ENCODE measurements at places on chromosomes 7 and 10.

- peak; percentile 75 for DNase-seq
These were observed 32.9 kb upstream of the JCAD start for GRCh38 chr10:30092151-30092790.

DNA sequence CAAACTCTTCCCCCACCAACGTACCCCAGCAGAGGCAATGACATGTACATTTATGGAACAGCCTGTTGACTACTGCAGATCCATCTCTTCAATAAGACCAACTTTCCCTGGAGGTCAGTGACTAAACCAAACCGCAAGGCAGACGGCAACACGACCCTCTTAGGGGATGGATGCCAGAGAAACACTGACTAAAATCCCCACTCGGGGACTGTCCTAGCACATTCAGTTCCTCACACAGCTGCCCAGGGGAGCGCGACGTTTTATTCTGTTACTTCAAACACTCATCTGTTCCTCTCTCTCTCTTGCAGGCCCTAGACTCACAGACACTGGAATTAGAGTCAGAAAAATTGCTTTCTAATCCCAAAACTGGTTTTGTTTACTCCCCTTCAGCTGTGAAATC is 146.5 kb upstream of the PRSS1 start:
- peak; percentile 22 for DNase-seq

GRCh38 chr10:124465003-124465776 is 3.6 kb downstream of the LHPP start:
- DNase-seq = no peak

- DNase-seq = peak; percentile 65
These were observed 25.2 kb upstream of the OPTN start for GRCh38 chr10:13074563-13075451.

GRCh38 chr10:129754211-129755050 is 209.6 kb downstream of the EBF3 start:
- no peak for DNase-seq

DNA sequence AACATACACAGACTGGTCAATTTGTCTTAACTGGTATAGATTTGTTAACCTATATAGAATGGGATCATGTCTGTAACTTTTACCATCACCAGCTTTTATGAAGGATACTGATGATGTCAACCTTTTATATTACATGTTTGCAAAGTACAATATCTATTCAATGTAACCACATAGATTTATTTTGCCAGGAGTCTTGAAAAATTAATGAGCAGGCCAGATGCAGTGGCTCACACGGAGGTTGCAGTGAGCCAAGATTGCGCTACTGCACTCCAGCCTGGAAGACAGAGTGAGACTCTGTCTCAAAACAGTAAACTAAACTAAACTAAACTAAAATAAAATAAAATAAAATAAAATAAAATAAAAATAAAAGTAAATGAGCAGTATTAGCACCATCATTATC is 30.0 kb upstream of the PARD3 start:
- DNase-seq = no peak

GRCh38 chr7:19958309-19958896 is 185.0 kb upstream of the TMEM196 start:
- peak; percentile 96 for DNase-seq

DNA sequence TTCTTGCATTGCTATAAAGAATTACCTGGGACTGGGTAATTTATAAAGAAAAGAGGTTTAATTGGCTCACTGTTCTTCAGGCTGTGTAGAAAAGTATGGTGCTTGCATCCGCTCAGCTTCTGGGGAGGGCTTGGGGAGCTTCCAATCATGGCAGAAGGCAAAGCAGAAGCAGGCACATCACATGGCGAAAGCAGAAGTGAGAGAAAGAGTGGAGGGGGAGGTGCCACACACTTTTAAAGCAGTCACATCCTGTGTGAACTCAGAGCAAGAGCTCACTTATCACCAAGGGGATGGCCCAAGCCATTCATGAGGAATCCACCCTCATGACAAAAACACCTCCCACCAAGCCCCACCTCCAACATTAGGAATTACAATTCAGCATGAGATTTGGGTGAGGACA is 303.5 kb downstream of the OTUD1 start:
- DNase-seq = no peak

GRCh38 chr7:158996214-158997109 is 140.1 kb downstream of the DYNC2I1 start:
- no peak for DNase-seq

- DNase-seq = no peak
These were observed 1.5 kb upstream of the MKX start for GRCh38 chr10:27747096-27747451.

DNA sequence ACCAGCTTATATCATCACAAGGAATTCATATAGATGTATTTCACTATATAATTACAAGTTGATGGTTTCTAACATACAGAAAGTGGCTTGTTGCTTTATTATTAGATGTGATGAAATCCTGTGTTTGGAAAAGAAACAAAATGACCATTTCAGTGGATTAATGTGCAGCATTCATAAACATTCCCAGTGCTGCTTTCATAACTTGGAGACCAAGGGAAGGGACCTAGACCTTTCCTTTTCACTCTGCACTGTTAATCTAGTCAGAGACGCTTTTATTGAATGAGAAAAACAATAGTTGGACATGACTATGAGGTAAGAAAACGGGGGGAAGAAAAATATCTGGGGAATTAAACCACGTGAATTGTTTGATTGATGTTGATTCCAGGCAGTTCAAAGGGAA is 160.0 kb downstream of the HDAC9 start:
- DNase-seq = no peak

DNA sequence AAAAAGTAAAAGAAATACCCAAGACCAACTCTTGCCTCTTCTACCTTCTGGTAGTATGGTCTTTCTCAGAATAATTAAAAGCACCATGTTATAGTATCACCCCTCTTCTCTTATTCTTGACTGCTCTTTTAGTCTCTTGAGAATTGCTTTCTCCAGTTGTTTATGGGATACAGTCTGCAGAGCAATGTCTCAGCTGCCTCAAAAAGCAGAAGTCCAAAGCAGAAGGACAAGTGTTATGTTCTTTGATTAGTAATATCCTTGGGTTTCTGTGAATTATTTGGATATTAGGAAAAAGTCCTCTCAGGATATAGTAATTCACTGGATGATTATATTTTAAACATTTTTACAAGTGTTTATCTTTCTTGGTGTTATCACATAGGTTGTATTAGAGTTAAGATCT is 7.4 kb downstream of the TAS2R41 start:
- DNase-seq = no peak

DNA sequence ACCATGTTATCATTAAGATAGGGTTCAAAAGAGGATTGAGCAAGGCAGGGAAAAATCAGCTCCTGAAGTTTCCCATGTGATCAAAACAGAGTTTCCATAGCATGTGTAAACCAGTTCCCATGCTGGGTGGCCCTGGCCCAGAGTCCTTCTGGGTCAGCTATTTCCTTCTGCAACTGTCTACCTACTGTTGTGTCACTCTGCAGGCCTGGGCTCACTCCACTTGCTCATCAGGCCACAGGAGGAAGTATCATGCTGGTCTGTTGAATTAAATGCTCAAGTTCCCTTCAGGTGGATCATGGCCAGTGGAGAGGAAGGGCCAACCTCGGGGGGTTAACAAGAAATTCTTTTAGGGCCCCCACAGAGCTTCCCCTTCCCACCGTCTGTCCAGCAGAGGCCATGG is 104.7 kb downstream of the GFRA1 start:
- DNase-seq = no peak

DNA sequence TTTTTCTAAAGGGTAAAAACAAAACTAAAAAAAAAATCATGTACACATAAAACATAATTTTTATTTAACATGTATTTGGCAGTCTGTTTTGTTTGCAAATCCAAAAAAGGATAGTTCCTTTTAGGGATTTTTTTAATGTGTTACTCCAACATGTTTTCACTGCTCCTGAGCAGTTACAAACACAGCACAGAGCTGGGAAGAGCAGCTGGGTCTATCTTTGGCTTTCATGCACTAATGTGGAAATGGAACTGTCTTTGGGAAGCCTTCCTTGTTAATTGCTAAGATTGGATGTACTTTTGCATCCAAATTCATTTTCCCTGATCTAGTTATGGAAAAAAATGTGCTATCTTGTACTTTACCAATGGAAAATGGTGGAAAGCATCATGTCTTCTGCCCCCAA is 1035.1 kb downstream of the CNTNAP2 start:
- no peak for DNase-seq

GRCh38 chr7:111202321-111202720 is 111.4 kb downstream of the LRRN3 start:
- DNase-seq = no peak

- DNase-seq = no peak
These were observed 9.6 kb upstream of the C10orf105 start for GRCh38 chr10:71729161-71729636.

GRCh38 chr10:58424176-58424575 is 39.0 kb downstream of the TFAM start:
- DNase-seq = peak; percentile 15

DNA sequence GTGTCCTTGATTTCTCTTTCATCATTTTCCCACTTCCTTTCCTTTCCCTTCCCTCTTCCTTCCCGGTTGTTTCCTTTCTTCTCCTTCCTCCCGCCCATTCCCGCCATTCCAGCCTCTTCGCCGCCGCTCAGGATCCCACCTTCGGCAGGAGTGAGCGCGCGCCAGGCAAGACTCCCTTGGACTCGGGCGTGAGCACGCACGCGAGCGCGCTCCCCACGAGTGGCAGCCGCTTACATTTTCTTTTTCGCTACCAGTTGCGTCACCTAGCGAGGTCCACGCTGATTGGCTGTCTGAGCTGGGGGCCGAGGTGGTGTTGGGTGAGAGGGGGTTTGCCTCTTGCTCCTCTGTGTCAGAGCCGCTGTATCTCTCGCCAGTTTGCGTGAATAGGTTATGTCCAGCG is 11.8 kb downstream of the ZAN start:
- no peak for DNase-seq

DNA sequence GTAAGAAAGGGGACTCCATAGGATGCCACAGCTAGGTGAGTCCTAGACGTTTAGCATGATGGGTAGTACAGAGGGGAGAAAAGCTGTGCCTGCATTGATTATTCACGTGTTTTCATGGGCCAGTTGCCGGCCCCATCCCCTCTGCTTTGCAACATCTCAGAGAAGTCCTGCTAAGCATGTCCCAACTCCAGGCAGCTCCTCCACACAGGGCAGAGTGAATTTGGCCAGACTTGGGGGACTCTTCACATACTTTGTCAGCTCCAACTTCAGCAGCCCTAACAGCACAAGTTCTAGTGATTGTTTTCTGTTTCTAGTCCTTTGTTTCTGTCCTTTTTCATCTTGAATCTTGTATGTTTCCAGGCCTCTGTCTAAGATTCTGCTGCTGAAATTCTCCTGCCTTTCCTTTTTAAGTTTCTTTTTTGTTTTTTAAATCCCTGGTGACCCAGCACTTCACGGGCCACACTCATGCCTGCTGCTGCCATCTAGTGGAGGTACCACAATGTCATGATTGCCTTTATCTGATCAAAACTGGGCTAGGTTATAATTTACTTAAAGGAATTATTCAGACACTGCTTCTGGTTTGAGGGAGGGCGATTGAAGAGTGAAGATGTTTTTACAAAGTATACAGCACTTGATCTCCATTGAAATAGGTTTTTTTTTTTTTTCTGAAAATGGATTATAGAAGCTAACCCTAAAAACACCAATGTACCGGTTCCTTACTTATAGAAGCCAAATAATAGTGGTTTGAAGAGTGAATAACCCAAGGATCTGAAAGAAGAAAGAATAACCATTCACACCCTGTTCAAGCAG is 276.9 kb downstream of the CSTF2T start:
- peak; percentile 50 for DNase-seq

GRCh38 chr7:29204491-29205272 is 10.1 kb downstream of the CHN2 start:
- no peak for DNase-seq

GRCh38 chr7:46479680-46480079 is 558.6 kb upstream of the IGFBP3 start:
- no peak for DNase-seq

All from HT1080 (cell line).